ENCODE measurements at places on chromosomes 11 and 22.

DNA sequence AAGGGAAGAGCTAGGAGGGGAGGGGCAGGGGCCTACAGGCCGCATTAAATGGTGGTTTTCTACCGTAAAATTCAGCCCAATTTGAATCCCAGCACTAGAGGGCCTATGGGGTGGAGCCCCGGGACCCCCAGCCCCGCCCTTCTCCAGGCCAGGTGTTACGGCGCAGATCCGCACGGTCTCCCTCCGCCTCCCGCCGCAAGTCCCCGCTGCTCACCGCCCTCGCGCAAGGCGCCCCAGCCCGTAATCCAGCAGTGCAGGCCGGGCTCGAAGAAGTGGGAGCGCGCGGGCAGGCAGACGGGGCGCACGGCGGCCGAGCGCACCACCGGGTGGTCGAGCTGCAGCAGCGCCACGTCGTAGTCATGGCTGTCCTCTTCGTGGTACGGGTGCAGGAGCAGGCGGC lies 17.3 kb downstream of the KCTD17 start:
- no peak for DNase-seq

- DNase-seq = no peak
Observed at GRCh38 chr22:17486313-17486712, 77.0 kb upstream of the SLC25A18 start.

GRCh38 chr11:61142424-61142823 lies 18.8 kb downstream of the VPS37C start:
- DNase-seq = no peak

DNA sequence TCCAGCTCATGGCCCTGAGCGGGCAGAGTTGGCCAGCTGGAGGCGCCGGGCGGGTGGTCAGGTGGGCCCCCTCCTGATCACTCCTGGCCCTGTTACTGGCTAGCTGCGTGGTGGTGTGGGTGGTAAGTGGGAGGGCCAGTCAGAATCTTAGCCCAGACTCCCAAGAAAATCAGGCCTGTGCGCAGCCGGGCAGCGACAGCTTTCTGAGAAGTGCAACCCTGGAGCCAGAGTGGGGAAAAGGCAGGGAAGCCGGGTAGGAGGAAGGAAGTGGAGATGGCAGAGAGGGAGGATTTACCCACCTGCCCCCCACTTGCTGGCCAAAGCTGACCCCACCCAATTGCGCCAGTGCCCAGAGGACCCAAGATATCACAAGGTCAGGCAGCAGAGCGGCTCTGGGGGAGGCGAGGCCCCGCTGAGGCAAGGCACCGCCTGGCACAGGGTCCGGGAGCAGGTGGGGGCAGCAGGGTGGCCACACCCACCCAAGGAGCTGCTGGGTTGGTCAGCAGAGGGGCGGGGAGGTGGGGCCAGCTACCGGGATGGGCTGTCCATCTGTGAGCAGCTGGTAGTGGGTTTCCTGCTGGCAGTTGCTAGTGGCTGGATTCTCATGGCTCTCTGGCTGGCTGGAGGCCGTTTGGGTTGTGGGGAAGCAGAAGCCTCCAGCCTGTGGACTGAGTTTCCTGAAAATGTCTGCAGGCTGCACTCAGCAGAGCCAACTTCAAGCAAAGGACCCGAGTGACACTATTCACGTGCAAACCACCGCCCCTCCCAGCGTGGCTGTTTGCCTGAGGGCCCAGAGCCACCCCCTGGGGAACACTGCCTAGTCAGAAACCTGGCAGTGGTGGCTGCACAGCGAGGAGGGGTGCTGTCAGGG lies 196.4 kb downstream of the IGLL1 start:
- no peak for DNase-seq

- no peak for DNase-seq
Observed at GRCh38 chr11:67561971-67562619, 21.5 kb upstream of the GSTP1 start.

DNA sequence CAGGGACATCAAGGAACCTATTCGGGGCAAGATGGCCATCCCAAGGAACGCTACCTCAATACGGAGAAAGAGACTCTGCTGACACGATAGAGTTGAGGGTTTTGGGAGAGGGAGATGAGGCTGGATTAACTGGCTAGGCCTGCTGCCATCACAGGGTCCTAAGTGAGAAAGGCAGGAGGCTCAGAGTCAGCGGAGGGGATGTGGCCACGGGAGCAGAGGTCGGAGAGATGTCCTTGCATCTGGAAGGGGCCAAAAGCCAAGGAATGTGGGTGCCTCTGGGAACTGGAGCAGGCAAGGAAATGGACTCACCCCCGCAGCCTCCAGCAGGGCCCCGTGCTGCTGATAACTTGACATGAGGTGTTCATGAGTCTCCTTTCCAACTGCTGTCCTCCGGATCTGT lies 31.0 kb upstream of the RFPL3 start:
- no peak for DNase-seq

- no peak for DNase-seq
Observed at GRCh38 chr11:66910669-66911068, 47.5 kb downstream of the PC start.

GRCh38 chr11:36988556-36988955 lies 390.5 kb upstream of the RAG2 start:
- no peak for DNase-seq

- no peak for DNase-seq
Observed at GRCh38 chr11:94183886-94184264, 55.2 kb downstream of the PANX1 start.

GRCh38 chr11:124869331-124869730 lies 4.1 kb downstream of the ROBO3 start:
- no peak for DNase-seq

GRCh38 chr11:95154514-95154913 lies 64.9 kb downstream of the ENDOD1 start:
- no peak for DNase-seq

- DNase-seq = no peak
Observed at GRCh38 chr11:62383822-62384221, 35.0 kb upstream of the SCGB1A1 start.

GRCh38 chr11:3767536-3767935 lies 29.8 kb downstream of the NUP98 start:
- DNase-seq = no peak

GRCh38 chr11:73201249-73201648 lies 16.8 kb upstream of the P2RY2 start:
- no peak for DNase-seq

- DNase-seq = no peak
Observed at GRCh38 chr11:95318498-95318897, 87.5 kb upstream of the SESN3 start.

DNA sequence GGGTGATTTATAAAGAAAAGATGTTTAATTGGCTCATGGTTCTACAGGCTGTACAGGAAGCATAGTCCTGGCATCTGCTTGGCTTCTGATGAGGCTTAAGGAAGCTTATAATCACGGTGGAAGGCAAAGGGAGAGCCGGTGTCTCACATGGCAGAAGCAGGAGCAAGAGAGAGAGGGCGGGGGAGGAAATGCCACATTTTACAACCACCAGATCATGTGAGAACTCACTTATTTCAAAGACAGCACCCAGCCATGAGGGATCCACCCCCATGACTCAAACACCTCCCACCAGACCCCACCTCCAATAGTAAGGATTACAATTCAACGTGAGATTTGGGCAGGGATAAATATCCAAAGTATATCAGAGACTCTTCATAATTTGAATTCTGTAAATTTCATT lies 200.7 kb downstream of the MSANTD4 start:
- no peak for DNase-seq

- no peak for DNase-seq
Observed at GRCh38 chr11:44863231-44863630, 87.5 kb downstream of the TP53I11 start.

- DNase-seq = no peak
Observed at GRCh38 chr11:83764643-83765042, 478.5 kb upstream of the CCDC90B start.

GRCh38 chr22:47071078-47071806 lies 308.8 kb downstream of the TBC1D22A start:
- no peak for DNase-seq

DNA sequence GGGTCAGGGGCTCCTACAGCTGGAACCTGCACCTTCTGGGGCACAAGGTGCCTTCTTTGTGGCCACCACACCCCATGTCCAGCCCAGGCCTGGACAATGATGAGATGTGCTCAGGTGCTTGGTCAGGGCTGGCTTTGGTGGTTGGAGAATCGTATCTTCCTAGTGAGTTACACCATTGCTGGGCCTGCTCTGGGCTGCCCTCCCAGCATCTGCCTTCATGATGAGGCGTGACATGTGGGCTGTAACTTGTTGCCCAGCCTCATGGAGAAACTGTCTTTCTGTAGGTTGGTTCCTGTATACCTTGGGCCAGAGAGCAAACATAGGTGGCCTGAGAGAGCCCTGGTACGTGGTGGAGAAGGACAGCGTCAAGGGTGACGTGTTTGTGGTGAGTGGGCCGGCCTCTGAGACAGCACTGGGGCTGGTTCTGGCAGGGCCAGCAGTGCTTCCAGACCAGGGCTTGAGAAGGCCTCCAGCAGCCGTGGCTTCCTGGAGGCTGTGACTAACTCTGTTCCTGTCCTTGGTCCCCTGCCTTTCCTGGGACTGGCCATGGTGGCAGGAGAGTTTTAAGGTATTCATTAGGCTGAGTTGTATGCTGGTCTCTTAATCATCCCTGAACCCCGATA lies 18.1 kb downstream of the TRMU start:
- no peak for DNase-seq

GRCh38 chr11:66118847-66119246 lies 48.8 kb downstream of the PACS1 start:
- no peak for DNase-seq

- DNase-seq = no peak
Observed at GRCh38 chr11:16987205-16987568, 27.0 kb downstream of the PLEKHA7 start.

DNA sequence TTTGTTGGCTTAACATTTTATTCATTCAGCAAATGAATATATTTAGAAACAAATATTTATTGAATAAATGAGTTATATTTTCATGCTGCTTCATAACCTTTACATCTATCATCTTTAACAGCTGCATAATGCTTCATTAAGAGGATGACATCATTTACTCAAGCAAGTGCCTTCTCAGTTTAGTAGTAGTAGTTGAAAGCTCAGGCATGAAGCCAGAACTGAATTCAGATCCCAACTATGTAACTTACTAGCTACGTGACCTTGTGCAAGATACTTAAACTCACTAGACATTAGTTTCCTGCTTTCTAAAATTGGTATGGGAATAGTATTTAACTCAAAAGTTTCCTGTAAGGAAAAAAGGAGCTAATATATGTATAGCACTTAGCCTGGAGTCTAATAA lies 90.3 kb downstream of the TMPRSS5 start:
- DNase-seq = no peak

GRCh38 chr11:122131126-122131525 lies 15.1 kb upstream of the BLID start:
- DNase-seq = no peak

DNA sequence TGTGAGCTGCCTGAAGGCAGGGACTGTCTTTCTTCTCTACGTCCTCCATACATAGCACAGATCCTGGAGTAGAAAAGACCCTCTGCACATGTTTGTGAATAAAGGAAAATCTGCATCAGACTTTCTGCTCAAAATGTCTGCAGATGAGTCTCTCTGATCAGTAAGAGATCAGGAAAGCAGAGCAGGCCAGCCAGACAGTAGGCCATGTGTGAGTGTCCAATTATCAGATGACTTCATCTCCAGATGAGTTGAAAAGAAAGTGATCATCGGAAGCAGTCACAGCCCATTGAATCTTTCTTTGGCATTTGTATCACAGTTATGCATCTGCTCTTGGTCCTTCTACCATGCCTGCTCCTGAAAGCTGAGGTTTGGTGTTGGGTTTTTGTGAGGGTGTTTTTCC lies 298.7 kb upstream of the NCAM1 start:
- DNase-seq = no peak

- no peak for DNase-seq
Observed at GRCh38 chr11:9803685-9804418, 140.0 kb downstream of the SWAP70 start.
